CD4-positive, alpha-beta T cell treated with Interleukin-15 for 4 hours (primary cell): ENCODE measurements at places on chromosomes 4 and X.

DNA sequence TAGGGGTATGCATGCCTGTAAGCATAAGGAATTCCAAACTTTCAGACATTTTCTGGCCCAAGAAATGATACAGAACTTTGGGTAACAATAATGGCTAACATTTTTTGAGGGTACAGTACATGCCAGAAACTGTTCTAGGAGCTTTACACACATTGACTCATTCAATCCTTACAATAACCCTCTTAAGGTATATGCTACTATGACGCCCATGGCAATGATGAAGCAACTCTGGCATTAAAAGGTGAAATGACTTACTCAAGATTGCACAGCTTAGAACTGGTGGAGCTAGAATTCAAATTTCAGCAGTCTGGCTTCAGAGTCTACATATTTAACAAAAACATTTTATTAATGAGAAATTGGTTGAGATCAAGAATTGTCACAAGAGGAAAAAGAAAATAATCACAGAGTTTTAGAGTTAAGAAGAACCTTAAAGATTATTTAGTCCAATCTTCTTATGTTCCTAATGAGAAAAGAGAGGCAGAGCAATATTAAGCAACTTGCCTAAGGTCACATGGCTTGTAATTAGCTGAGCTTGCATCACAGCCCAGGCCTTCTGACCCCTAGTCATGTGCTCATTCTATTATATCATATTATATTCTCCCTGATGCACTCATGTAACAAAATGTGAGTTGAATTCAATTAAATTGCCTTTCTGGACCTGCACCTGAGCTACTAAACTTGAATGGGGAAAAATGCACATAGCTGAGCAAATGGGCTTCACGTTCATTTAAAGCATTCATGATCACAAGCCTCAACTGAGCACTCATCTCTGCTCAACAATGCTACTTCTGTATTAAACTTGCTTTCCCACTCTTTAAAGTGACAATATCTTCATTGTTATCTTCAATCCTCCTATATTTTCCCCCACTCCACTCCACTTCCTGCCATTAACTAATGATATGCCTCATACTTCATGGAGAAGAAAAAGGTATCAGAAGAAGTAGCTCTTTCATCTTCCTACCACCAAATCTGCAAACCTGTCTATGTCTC, 73.2 kb downstream of the ENOX2 start:
- DNase-seq, result no peak

DNA sequence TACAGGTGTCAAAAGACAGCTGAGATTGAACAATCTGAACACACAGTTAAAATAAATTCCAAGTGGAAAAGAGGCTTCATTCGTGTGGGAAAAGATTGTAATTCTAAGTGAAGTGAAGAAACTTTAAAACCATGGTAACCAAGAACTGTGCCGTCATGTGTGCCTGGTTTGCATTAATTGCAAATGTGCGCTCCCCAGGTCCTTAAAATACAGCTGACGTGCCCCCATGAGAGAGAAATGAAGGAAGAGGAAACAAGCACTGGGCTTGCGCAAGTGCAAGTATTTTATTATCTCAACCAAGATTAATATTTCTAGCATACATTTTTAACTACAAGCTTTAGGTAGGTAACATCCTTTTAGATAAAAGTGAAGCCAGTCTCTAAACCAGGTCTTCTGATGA, 92.5 kb downstream of the PARM1 start:
- no peak for DNase-seq

- no peak for DNase-seq
These were observed 307.4 kb upstream of the SMIM31 start for GRCh38 chr4:164446516-164446915.

GRCh38 chr4:117770269-117771102, 263.8 kb upstream of the NDST3 start:
- DNase-seq, result no peak

- no peak for DNase-seq
These were observed 5.2 kb downstream of the TSPYL2 start for GRCh38 chrX:53087388-53087831.

GRCh38 chrX:71493111-71493613, 39.7 kb upstream of the OGT start:
- no peak for DNase-seq

- DNase-seq, result peak; percentile 34
These were observed 11.6 kb downstream of the CXCR3 start for GRCh38 chrX:71606536-71607216.

DNA sequence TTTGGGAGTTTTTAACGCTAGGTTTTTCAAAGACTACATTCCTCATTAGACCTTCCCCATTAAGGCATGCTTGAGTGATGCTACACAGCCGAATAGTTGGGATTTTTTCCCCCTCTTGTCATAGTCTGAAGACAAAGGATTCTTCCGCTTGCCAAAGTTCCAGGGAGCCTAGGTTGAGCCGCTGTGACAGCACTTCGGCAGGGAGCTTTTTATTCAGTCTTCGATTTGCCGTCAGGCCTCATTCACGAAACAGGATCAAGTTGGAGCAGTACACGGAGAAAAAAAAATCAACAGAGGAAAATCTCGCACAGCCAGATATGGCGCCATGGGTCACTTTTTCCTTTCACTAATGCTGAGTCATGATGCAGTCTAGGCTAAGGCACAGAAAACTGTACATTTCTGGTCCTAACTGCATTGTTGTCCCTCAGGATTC, 24.3 kb downstream of the SHROOM3 start:
- no peak for DNase-seq

DNA sequence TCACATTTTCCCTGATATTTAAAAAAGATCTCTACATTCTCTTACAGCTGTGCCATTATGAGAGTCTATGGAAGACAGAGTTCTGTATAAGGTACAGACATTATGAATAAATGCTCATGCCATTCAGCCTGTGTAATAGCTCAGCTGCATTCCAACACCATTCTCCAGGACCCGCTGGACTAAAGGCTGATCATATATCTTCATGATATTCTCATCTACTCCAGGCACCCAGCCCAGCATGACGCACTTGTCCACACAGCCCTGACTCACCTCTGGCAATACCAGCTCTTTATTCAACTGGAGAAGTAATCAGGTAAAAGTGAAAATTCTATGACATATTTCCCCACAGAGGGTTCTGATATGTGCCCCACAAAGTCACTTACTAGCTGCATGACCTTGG, 437.5 kb upstream of the FGF16 start:
- no peak for DNase-seq

DNA sequence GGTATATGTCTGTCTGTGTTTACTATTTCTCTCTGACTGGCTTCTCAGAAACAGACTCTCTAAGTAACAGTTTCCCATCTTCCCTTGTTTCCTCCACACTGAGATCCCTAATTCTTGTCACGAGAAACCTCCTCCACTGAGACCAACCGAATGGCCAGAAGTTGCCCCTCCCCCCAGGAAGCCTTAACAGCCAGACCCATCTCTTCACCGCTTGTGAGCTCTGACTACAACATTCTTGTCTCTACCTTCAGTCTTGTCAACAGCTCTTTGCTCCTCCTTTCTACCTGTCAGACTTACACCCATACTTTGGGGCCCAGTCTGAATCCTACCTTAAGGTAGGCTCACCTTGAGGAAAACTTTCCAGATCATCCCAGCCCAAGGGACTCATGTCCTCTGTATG, 90.8 kb downstream of the NHSL2 start:
- no peak for DNase-seq

- no peak for DNase-seq
These were observed 291.3 kb downstream of the GALNTL6 start for GRCh38 chr4:172104539-172104938.

DNA sequence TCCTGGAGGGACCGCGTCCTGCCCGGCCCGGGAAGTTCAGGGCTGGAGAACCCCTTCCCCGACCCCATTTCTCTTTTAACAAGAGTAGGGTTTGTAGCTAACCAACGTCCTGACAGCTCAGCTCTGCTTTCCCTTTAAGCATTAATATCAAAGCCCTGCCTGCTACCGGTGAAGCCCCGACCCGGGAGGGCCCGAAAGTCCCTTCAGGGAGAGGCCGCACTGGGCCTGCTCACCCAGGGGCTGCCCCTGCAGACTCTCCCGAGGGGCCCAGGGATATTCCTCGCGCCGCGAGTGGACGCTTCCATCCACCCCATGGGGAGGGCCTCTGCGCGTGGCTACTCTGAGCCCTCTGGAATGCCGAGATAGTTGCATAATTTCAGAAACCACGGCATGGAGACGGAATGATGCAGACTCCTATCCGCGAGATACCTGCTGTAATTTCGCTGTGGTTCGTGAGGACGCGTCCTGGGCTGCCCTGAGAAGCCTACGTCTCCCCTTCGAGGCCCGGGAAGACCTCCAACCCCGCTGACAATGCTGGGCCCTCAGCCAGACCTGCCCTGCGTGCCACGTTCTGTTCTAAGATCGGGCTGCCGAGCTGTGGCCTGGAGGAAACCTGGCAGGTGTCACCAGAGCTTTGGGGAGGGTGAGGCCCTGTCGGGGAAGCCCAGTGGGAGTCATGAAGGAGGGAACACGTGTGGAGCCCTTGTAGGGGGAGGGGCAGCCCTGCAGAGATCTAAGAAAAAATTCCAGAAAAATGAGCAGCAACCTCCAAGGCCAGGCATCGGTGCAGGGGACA, 999 bp upstream of the CTBP1 start:
- DNase-seq, result peak; percentile 49
